ENCODE measurements at places on chromosomes 5 and 9.

- H3K36me3 ChIP-seq: peaks cover 53% of the 10 kb centered on the region
- no peaks in the 10 kb centered on the region for H3K4me1 ChIP-seq
- no peak for DNase-seq
- H3K4me3 ChIP-seq: no peak overlapping the region
- no peaks in the 10 kb centered on the region for H3K27me3 ChIP-seq
Observed at GRCh38 chr9:93525476-93525875, 50.9 kb upstream of the PHF2 start.

DNA sequence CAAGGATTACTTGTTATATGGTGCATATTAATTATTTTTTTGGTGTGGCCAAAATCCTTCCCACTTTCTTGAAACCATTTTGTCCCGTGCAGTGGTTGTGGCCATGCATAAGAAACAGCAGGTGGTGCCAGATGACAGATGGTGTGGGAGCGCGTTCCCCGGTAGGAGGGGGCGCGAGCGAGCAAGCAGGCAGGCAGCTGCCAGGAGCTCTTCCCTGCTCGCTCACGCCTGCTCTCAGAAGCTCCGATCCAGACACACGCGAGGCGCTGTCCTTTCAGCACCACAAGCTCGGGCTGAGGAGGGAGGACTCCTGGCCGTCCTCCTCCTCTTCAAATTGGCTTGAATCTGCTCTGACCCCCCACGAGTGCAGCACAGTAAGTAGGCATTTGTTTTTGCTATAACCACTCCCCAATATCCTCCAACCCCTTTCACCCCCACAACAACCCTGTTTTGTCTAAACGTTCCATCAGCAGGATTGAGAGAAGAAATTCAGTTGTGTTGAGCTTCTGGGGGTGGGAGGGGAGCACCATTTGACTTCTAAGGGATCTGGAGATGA, at the start of gene NSG2:
Gene NSG2 (plus strand): TSS at position 237 of the 556 bp plus-strand sequence. CDS start 1,050 bp downstream, outside the sequence.
- no peak within 1 kb of the TSS for H3K4me3 ChIP-seq
- DNase-seq: no peak
- no peaks in the 10 kb centered on the region for H3K36me3 ChIP-seq
- no peaks in the 10 kb centered on the region for H3K4me1 ChIP-seq
- H3K27me3 ChIP-seq: no peaks in the 10 kb centered on the region
- H3K27ac ChIP-seq: no peak within 1 kb of the TSS

DNA sequence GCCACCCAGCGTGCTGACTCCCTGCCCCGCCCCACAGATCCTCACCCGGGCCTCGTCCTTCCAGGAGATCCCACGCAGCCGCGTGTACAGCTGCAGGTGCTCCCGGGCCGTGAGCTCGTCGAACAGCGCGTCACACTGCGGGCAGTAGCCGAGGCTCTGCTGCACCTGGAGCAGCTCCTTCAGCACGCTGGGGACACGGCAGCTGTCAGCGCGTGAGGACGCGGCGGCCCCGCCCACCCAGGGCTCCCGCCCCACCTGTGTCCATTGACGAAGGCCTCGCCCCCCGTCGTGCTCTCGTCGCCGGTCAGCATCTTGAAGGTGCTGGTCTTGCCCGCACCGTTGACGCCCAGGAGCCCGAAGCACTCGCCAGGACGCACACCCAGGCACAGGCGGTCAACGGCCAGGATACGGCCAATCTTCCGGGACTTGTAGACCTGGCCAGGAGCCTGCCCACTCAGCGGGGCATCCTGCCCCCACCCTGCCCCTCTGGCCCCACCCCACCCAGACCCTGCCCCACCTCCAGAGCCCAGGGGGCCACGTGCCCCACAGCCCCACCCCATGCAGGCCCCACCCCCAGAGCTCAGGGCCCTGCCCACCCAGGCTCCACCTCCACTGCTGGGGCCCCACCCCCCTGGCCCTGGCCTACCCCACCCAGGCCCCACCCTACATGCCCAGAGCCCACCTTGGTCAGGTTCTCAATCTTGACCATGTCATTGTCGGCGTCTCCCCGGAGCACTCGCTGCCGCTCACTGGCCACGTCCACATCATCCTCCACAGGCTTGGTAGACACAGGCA, 13.8 kb upstream of the CLIC3 start:
- H3K4me1 ChIP-seq: no peaks in the 10 kb centered on the region
- H3K36me3 ChIP-seq: peaks cover 3% of the 10 kb centered on the region
- no peak for DNase-seq
- H3K27ac ChIP-seq: no peak overlapping the region
- no peak overlapping the region for H3K4me3 ChIP-seq

DNA sequence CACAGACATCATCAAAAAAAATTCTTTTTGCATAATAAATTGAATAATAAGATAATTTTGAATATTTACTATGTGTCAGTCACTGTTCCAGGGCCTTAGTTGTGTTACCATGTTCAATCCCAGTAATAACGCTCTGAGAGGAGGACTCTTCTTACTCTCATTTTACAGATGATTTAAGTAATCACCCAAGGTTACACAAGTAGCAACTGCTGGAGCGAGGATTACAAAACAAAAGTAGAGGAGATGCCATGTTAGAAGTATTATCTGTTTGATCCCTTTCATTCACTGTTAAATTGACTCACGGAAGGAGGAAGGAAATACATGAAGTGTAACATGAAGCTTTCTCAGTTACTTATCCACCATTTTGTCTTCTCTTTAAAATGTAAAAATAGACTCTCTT, 412.8 kb downstream of the NFIB start:
- no peaks in the 10 kb centered on the region for H3K27me3 ChIP-seq
- no peaks in the 10 kb centered on the region for H3K4me1 ChIP-seq
- no peak overlapping the region for H3K27ac ChIP-seq
- no peak for DNase-seq
- no peak overlapping the region for H3K4me3 ChIP-seq
- no peaks in the 10 kb centered on the region for H3K36me3 ChIP-seq

DNA sequence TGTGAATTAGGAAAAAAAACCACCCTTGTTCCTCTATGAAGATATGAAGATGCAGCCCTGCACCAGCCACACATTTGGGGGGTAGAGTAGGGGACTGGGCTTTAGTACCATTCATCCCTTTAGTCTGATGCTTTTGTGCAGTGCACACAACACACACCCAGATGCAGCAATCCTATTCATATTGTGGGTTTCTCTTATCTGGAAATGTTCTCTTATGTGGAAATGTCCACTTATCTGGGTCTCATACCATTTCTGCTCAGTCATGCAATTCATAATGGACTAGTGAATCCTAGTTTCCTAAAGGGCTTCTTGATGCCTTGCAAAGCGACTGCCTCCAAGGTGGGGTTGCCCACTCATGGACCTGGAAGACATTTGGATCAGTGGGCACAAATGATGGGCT, 47.8 kb downstream of the C9orf152 start:
- peaks cover 50% of the 10 kb centered on the region for H3K4me1 ChIP-seq
- no peaks in the 10 kb centered on the region for H3K36me3 ChIP-seq
- no peak overlapping the region for H3K27ac ChIP-seq
- no peak for DNase-seq
- no peaks in the 10 kb centered on the region for H3K27me3 ChIP-seq
- H3K4me3 ChIP-seq: no peak overlapping the region

- no peak overlapping the region for H3K27ac ChIP-seq
- DNase-seq: no peak
- no peak overlapping the region for H3K4me3 ChIP-seq
- H3K4me1 ChIP-seq: no peaks in the 10 kb centered on the region
Observed at GRCh38 chr5:6401410-6401809, 23.1 kb upstream of the MED10 start.

GRCh38 chr5:157267025-157267424, 1.1 kb downstream of the CYFIP2 start:
- H3K27me3 ChIP-seq: no peaks in the 10 kb centered on the region
- H3K27ac ChIP-seq: peak overlapping the region; percentile 78
- peaks cover 4% of the 10 kb centered on the region for H3K36me3 ChIP-seq
- H3K4me1 ChIP-seq: peaks cover 77% of the 10 kb centered on the region
- peak overlapping the region; percentile 62 for H3K4me3 ChIP-seq

- no peaks in the 10 kb centered on the region for H3K4me1 ChIP-seq
- no peak for DNase-seq
- H3K27me3 ChIP-seq: no peaks in the 10 kb centered on the region
Observed at GRCh38 chr5:16306812-16307211, 127.2 kb upstream of the MARCHF11 start.

DNA sequence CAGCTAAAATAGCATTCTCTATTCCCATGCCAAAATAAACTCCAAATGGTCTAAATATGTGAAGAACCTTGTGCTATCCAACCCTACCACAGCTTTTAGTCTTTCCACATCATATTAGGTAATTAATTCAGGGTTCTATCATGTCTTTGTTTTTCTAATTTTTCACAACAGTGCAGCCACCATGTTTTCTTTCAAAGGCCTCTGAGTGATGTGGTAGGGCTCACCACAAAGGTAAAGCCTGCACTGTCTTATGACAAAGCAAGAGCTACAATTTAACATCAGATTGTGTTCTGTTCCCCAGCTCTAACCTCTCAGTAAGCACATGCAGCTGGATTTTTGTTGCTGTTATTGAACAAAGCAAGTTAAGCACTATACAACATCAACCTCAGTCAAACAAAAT, 52.4 kb downstream of the MEF2C start:
- H3K36me3 ChIP-seq: no peaks in the 10 kb centered on the region
- no peak overlapping the region for H3K4me3 ChIP-seq
- H3K27ac ChIP-seq: no peak overlapping the region
- no peak for DNase-seq
- no peaks in the 10 kb centered on the region for H3K27me3 ChIP-seq

GRCh38 chr9:3478549-3478953, 47.2 kb downstream of the RFX3 start:
- H3K27ac ChIP-seq: peak overlapping the region; percentile 58
- H3K4me1 ChIP-seq: peaks cover 37% of the 10 kb centered on the region
- H3K4me3 ChIP-seq: no peak overlapping the region
- peak; percentile 58 for DNase-seq

DNA sequence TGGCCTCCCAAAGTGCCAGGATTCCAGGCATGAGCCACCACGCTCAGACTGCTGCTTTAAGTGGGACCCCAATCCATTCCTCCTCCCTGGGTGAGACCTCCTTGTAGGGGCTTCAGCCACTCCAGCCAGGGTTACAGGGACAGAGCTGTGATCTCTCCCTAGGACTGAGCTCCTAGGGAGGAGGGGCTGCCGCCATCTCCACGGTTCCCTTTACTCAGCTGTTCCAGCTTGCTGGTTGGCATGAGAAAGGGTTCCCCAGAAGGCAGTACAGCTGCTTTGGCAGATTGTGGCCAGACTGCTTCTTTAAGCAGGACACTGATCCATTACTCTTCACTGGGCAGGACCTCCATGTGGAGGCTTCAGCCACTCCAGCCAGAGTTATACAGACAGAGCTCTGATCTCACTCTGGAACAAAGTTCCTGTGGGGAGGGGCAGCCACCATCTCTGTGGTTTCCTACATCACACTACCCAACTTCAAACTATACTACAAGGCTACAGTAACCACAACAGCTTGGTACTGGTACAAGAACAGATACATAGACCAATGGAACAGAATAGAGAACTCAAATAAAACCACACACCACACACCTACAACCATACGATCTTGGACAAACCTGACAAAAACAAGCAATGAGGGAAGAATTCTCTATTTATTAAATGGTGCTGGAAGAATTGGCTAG, 7.2 kb downstream of the INSL6 start:
- no peak overlapping the region for H3K27ac ChIP-seq
- H3K4me3 ChIP-seq: no peak overlapping the region
- H3K27me3 ChIP-seq: no peaks in the 10 kb centered on the region
- H3K4me1 ChIP-seq: peaks cover 13% of the 10 kb centered on the region
- no peaks in the 10 kb centered on the region for H3K36me3 ChIP-seq
- DNase-seq: peak; percentile 49

DNA sequence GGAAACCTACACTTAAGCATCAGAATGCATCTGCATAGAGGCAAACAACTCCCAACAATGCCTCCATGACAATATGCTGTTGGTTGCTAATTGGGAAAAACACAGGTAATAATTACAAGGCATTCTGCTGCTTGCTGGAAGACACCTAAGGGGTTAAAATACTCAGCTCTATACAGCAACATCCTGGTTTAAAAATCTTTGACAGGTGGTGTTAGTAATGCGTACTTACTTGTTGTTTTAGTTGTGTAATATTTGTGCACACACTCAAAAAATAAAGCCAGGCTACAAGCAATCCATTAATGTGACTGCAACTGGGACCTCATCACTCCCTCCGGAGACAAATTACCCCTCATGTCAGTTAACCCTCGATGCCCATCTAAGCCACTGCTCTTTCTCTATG, 126.3 kb upstream of the ELL2 start:
- no peaks in the 10 kb centered on the region for H3K36me3 ChIP-seq
- H3K4me1 ChIP-seq: no peaks in the 10 kb centered on the region
- no peak overlapping the region for H3K4me3 ChIP-seq
- DNase-seq: no peak
- no peaks in the 10 kb centered on the region for H3K27me3 ChIP-seq
- H3K27ac ChIP-seq: no peak overlapping the region

DNA sequence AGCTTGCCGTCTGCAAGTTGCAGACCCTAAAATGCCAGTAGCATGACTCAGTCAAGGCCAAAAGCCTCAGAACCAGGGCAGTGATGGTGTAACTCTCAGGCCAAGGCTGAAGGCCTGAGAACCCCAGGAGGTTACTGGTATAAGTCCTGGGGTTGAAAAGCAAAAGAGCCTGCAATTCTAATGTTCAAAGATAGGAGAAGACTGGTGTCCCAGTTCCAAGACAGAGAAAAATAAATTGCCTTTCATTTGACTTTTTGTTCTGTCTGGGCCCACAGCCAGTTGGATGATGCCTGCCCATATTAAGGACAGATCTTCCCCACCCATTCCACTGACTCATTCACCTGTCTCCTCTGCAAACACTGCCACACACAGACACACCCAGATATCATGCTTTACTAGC, 673.2 kb downstream of the CDH18 start:
- no peak for DNase-seq
- no peak overlapping the region for H3K4me3 ChIP-seq
- H3K27me3 ChIP-seq: no peaks in the 10 kb centered on the region
- H3K4me1 ChIP-seq: no peaks in the 10 kb centered on the region
- H3K36me3 ChIP-seq: no peaks in the 10 kb centered on the region

DNA sequence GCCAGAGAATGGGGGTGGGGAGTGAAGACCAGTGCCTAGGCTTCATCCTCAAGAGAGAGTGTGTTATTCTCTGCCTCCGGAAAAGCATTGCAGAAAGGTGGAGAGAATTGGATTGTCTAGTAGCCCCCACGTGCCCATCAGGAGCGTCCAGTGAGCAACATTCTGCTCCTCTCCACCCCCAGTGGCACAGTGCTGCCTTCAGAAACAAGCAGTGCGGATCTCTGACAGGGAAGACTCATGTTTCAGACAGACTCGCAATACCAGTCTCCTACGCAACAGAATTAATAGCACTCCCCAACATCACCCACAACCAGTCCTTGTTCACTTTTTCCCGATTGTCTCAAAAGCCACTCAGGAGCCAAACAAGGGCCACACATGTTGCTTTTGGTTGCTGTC, 14.9 kb upstream of the CEL start:
- no peaks in the 10 kb centered on the region for H3K27me3 ChIP-seq
- H3K4me1 ChIP-seq: no peaks in the 10 kb centered on the region
- H3K36me3 ChIP-seq: peaks cover 73% of the 10 kb centered on the region
- no peak overlapping the region for H3K27ac ChIP-seq
- H3K4me3 ChIP-seq: no peak overlapping the region
- no peak for DNase-seq

- H3K36me3 ChIP-seq: no peaks in the 10 kb centered on the region
- no peaks in the 10 kb centered on the region for H3K4me1 ChIP-seq
- no peak overlapping the region for H3K27ac ChIP-seq
- no peaks in the 10 kb centered on the region for H3K27me3 ChIP-seq
Observed at GRCh38 chr5:113142186-113142585, 165.6 kb downstream of the DCP2 start.

GRCh38 chr5:73093943-73094342, 26.4 kb upstream of the TMEM171 start:
- no peaks in the 10 kb centered on the region for H3K36me3 ChIP-seq
- no peaks in the 10 kb centered on the region for H3K27me3 ChIP-seq
- no peak overlapping the region for H3K27ac ChIP-seq

GRCh38 chr9:69674716-69675438, 2.7 kb upstream of the APBA1 start:
- H3K27ac ChIP-seq: no peak overlapping the region
- peaks cover 6% of the 10 kb centered on the region for H3K27me3 ChIP-seq
- no peaks in the 10 kb centered on the region for H3K36me3 ChIP-seq
- no peak overlapping the region for H3K4me3 ChIP-seq

All from CD4-positive, alpha-beta memory T cell (primary cell).